Epithelial cell of proximal tubule (primary cell): ENCODE measurements at places on chromosomes 3 and 15. TPM values are rescaled to one million over a fixed set of nuclear protein-coding genes. Genes with fewer than 3 reads are reported as not detected.
A peak's percentile ranks its signal among the peaks of the same experiment; 100 is the strongest.

DNA sequence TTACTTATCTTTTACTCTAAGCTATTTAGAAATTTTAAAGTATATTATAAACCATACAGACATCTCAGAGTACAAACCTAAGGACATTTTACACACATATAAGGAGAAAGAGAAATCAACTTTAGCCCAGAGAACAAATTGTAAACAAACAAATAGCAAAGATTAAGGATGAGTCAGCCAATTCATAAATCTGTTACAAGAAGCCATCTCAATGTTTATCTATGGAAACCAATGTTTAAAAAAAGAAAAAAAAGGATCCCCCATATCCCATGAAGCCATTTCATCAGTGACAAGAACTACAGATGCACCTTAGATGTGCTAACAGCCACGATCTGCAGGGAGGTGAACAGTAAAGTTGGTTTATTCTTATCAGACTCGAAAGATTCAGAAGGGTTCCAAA lies 437.1 kb downstream of the SHQ1 start:
- DNase-seq, result no peak

DNA sequence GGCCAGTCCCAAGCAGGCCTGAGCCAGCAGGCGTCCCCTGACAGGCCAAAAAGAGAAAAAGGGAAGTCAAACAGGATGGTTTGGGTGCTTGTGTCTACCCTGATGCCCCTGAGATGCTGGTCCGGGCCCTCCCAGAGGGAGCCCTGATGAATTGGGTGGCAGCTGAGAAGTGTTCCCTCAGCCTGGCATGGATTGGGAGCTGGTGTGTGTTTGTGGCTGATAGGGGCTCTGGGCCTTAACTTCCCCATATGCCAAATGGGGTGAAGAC lies 1.4 kb downstream of the FBLN2 start:
- DNase-seq, result no peak

GRCh38 chr15:64682255-64682654 lies 93.1 kb downstream of the RBPMS2 start:
- DNase-seq, result no peak

- DNase-seq, result no peak
Measured at GRCh38 chr3:189410522-189410921, 220.7 kb upstream of the TP63 start.

DNA sequence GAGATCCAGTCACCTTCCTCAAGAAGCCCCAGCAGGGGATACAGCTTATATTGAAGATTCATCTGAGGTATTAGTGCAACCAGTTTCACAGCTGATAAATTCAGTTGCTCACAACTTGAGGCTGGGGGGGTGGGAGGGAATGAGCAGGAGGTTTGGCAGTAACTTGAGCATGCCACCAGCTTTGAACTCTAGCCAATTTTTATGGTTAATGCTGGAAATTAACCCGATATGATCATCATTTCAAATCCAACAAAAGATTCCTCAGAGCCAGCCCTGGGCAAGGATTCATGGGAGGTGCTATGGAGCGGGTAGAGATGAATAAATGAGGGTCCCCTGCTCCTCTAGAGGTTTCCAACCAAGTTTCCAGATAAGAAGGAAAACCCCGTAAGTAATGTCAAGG lies 73.1 kb upstream of the HES1 start:
- no peak for DNase-seq

GRCh38 chr3:11832981-11833905 lies 13.4 kb downstream of the TAMM41 start:
- DNase-seq, result no peak

- no peak for DNase-seq
Measured at GRCh38 chr3:187401856-187402255, 33.7 kb downstream of the RTP4 start.

GRCh38 chr15:25701721-25702465 lies 161.2 kb downstream of the ATP10A start:
- no peak for DNase-seq

DNA sequence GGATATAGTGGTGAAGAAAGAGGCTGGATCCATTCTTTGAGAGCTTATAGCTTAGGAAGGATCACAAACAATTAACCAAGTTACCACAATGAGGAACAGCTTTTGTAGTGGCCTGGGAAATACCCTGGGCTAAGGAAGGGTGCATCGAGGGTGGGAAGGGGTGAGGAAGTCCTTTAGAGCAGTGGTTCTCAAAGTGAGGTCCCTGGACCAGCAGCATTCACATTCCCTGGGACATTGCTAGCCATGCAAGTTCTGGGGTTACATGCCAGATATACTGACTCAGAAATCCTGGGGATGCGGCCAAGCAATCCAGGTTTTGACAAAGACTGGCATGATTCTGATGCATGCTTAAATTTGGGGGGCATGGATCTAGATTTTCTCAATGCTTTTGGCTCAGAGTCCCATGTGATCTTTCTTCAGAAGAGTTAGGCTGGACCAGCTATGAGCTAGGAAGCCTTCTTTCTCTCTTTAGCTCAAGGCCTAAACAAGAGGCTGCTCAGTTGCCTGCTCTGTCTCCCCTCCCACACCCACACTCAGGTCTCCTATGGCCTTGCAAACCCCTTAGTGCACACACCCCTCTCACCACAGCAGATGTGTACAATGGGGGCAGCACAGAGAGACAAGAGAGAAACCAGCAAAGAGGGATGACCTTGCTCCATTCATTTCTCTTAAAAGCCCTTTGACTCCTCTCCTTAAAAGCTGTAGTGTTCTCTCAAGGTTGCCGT lies 1.8 kb upstream of the CCR1 start:
- no peak for DNase-seq

- DNase-seq, result no peak
Measured at GRCh38 chr15:58738046-58738707, 11.3 kb downstream of the ADAM10 start.

DNA sequence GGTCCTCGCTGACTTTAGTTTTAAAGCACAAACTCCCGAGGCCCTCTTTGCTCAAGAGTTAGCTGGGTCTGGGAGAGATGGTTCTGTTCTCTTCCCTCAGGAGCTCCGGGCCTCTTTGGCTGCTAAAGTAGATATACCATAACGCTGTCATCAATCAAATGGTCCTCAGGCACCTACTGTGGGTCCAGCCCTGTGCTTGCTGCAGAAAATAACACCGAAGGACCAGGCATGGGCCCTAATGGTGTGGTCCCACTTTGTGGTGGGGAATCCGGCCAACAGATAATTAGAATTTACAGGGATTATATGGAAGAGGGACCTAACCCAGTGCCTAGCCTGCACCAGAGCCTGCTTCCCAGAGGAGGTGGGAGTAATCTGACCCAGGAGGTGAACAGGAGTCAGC lies 347.4 kb downstream of the LRTM1 start:
- no peak for DNase-seq

DNA sequence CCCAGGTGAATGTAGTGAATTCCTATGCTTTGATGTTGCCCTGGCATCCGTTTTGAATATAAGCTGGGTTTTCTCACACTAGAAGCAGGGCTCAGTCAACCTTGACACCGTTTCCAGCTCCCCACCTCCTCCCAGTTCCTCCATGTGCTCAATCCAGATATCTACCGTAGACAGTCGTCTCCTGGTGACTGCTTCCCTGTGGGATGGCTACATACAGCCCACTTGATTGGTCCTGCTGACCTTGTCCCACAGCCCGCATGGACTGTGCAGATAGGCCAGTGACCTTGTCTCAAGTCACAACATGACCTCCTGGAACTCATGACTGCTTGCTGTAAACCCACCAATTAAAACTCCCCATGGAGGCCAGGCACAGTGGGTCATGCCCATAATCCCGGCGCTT lies 8.1 kb downstream of the SEMA7A start:
- no peak for DNase-seq

DNA sequence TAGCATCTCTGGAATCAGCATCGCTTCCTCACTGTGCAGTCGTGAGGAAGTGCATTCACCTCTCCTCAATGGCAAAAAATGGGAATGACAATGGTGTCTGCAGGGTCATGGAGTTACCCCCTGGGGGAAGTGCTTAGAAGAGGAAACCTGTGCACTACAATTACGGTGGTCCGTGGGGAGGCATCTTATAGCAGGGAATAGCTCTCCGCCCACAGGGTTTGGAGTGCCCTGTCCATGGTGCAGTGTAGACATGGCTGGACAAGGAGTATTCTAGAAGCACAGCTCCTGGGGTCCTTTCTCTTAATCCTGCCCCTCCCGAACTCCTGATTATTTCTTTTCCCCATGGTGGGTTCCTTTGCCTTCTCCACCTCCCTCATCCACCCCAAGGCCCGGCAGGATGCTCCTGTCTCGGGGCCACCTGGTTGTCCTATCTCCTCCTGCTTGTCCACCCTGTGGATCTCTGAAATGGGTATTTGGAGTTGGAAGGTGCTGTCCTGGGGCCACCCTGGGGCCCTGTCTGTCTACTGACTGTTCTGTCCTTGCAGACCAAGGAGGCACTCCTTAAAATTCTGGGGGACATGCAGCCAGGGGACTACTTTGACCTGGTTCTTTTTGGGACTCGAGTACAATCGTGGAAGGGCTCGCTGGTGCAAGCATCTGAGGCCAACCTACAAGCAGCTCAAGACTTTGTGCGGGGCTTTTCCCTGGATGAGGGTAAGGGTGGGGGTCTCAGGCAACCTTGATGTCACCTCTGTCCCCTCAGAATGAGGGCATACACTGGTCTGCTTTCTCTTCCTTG lies 5.2 kb downstream of the ITIH1 start:
- DNase-seq, result no peak

DNA sequence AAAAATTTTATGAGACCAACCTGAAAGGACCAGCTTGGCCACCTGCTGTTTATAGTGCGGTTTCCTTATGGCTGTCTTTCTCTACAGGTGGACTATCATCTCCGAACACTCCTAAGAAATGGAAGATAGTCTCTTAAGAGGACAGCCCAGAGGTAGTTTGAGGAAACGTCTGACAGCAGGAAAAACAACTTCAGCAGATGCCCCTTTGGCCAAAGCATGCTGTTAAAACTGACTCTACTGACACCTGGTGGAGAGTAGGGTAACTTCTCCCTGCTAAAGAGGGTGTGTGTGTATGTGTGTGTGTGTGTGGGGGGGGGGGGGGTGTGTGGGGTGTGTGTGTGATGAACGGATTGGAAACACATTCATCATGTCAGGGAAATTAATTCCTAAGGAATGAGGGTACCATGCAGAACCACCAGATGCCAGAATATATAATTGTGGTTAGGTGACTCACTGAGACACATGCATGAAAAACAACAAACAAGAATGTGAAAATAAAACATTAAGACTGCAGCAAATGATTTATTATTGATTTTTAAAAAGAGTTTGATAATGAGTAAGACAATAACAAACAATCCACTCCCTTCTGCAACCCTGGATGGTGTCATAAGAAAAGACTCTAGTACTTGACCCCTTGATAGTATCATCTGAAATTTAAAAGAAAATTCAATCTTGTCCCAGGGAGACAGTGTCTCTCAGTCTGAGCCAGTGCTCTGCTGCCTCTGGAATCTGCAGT lies 256.5 kb downstream of the THRB start:
- peak; percentile 81 for DNase-seq

- DNase-seq, result no peak
Measured at GRCh38 chr3:151639418-151639740, 94.3 kb upstream of the AADACL2 start.

DNA sequence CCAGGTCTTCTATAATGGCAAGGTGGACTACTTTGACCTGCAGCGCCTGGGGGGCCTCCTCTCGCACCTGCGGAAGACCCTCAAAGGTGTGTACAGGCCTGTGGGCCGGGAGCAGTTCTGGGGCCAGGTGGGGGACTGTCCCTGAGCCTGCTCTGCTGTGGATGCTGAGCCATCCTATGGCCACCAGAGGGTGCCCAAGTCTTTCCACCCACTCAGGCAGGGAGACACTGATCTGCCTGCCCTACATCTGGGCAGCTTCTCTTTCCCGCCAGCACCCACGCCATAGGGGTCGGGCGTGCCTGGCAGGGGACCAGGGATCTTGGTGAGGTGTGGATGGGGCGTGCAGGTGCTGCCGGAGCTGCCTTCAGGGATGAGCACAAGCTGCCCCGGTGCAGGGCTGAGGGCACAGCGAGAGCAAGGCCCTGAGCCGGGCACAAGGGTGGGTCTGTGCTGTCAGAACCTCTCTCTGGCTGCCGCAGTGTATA lies 14.1 kb downstream of the RNF123 start:
- DNase-seq, result no peak

DNA sequence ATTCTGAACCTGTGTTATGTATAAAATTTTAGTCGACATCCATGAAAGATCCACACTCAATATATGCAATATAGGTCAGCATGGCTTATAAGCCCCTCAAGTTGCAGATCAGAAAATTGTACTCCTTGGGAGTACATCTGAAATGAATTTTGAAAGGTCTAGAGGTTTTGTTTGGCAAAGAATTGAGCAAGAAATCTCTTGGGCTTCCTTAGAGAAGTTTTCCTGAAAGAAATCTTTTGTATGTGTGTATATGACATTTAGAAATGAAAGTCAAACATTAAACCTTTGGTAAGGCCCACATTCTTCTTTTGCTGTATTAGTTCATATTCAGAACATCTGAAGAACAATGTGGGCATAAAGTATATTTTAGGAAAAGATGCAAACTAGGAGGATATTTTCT lies 1006.6 kb downstream of the NAALADL2 start:
- no peak for DNase-seq

GRCh38 chr15:80822256-80822655 lies 43.1 kb downstream of the CEMIP start:
- no peak for DNase-seq

GRCh38 chr15:95087253-95087609 lies 855.9 kb downstream of the MCTP2 start:
- no peak for DNase-seq

DNA sequence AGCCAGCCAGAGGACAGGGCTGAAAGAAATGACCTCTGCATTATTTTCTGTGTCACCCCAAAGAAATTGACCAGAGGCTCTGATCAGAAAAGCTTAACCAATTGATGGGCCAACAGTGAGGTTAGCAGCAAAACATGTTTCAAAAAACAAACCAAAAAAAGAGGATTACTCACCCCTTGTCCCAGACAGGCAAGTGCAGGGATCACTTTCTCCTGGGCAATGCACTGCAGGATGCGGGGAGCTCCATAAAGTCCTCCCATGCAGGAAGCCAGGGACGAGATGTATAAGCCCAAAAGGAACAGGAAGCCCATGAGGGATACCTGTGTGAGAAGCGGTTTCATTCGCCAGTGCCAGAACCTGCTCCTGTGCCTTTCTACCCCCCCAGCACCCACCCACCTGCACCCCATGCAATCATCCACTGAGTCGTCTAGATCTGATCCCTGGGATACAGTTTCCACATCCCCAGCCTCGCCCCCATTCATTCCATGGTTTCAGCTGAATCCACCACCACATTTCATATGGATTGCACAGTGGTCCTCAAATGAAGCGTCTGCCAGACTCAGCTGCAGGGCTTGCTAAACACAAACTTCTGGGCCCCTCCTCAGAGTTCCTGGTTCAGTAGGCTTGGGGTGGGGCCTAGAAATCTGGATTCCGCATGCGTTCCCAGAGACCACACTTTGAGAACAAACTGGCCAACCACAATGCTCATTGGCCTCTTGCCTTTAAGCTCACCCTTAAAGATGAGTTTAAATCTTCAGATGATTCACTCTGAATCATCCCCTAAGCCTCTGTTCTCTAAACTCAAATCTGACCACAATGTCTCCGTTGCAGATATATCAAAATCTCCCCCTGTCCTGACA lies 54.4 kb upstream of the HEG1 start:
- peak; percentile 56 for DNase-seq

GRCh38 chr3:127735767-127736693 lies 63.3 kb downstream of the ABTB1 start:
- DNase-seq, result peak; percentile 83

MYLK gene
- 81.4 TPM in 2 replicates for total RNA-seq

MESP2 gene
- 1.1 and 2.5 TPM in 2 replicates for total RNA-seq

SMCO1 gene
- total RNA-seq, result not detected in 2 replicates

CBLB gene
- total RNA-seq, result 5.9 TPM in 2 replicates

TLR9 gene
- total RNA-seq, result not detected in 2 replicates

SSUH2 gene
- total RNA-seq, result 0.07 TPM in 1 of 2 replicates, not detected in the other

CGNL1 gene
- total RNA-seq, result 2.5 and 3.2 TPM in 2 replicates

ARHGEF26 gene
- total RNA-seq, result 2.9 TPM in 2 replicates
